Astrocyte of the hippocampus (primary cell): ENCODE measurements at places on chromosomes 7 and 10.

GRCh38 chr10:58275908-58276307, 6.9 kb downstream of the CISD1 start:
- DNase-seq: peak; percentile 40

GRCh38 chr10:29619241-29619669, 15.5 kb downstream of the SVIL start:
- peak; percentile 58 for DNase-seq

- peak; percentile 74 for DNase-seq
Measured at GRCh38 chr7:98753989-98754479, 115.8 kb downstream of the TMEM130 start.

DNA sequence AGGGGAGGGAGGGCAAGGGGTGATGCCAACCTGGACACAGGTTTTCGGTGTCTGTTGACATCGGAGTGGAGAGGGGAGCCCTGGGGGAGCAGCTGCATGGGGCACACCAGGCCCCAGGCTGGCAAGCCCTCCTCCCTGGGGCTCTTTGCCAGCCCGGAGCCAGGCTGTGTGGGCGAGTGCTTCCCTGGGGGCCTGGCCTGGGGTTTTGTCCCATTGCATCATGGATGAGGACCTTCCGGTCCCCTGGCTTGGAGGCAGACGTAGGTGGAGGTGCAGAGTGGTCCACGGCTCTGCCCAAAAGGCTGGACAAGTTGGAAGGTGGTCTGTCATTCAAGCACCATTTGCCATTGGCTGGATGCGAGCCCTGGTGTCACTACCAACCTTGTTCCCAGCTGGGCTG, 34.8 kb downstream of the ZMIZ1 start:
- no peak for DNase-seq

GRCh38 chr7:30285067-30285535, 704 bp downstream of the ZNRF2 start:
- peak; percentile 74 for DNase-seq
